ENCODE measurements at places on chromosomes 11 and 22. TPM values are rescaled to one million over a fixed set of nuclear protein-coding genes. Genes with fewer than 3 reads are reported as not detected.

GRCh38 chr11:33877038-33877437, 14.8 kb downstream of the LMO2 start:
- peaks cover 63% of the 10 kb centered on the region for H3K27me3 ChIP-seq
- no peak overlapping the region for H3K27ac ChIP-seq
- DNase-seq: no peak
- no peaks in the 10 kb centered on the region for H3K36me3 ChIP-seq

DNA sequence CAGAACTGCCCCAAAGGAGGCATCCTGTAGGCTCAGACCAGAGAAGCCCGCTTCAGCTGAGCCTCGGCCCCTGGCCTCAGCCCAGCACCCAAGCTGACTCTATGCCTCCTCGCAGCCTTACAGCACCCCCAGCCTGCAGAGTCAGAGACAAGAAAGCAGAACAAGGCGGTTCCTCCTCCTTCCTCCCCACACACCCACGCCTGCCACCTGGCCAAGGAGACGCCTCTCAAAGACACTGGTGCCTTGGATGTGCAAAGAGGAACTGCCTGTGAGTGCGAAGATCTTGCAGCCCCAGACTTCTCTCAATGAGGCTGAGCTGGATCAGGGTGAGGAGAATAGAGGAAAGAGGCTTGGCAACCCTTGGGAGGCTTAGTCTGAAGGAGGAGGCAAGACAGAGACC, 60.2 kb downstream of the PDE2A start:
- no peak for DNase-seq
- H3K4me1 ChIP-seq: no peaks in the 10 kb centered on the region
- no peak overlapping the region for H3K4me3 ChIP-seq
- no peaks in the 10 kb centered on the region for H3K36me3 ChIP-seq

GRCh38 chr11:132604431-132604830, 927.9 kb downstream of the OPCML start:
- H3K4me1 ChIP-seq: peaks cover 5% of the 10 kb centered on the region
- H3K4me3 ChIP-seq: no peak overlapping the region
- no peak for DNase-seq
- no peak overlapping the region for H3K27ac ChIP-seq

DNA sequence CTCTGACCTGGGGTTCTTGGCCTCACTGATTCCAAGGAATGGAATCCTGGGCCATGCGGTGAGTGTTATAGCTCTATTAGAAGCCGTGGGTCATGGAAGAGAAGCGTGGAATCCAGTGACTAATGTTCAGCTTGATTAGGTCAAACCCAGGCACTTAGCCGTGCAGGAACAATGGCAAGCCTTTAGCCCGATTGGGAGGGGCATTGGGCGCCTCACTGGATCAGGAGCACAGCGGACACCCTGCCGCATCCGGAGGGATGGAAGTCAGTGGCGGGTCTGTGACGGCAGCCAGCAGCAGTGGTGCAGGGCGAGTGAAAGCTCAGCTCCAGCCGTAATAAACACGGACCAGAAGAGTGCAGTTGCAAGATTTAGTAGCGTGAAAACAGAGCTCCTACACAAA, 20.5 kb upstream of the SLC17A6 start:
- no peaks in the 10 kb centered on the region for H3K27me3 ChIP-seq
- no peak overlapping the region for H3K27ac ChIP-seq
- no peaks in the 10 kb centered on the region for H3K36me3 ChIP-seq
- H3K4me1 ChIP-seq: no peaks in the 10 kb centered on the region
- H3K4me3 ChIP-seq: no peak overlapping the region

- no peaks in the 10 kb centered on the region for H3K27me3 ChIP-seq
- H3K4me3 ChIP-seq: no peak overlapping the region
- no peak overlapping the region for H3K27ac ChIP-seq
- peaks cover 3% of the 10 kb centered on the region for H3K36me3 ChIP-seq
Measured at GRCh38 chr11:100769617-100770016, 82.5 kb downstream of the ARHGAP42 start.

DNA sequence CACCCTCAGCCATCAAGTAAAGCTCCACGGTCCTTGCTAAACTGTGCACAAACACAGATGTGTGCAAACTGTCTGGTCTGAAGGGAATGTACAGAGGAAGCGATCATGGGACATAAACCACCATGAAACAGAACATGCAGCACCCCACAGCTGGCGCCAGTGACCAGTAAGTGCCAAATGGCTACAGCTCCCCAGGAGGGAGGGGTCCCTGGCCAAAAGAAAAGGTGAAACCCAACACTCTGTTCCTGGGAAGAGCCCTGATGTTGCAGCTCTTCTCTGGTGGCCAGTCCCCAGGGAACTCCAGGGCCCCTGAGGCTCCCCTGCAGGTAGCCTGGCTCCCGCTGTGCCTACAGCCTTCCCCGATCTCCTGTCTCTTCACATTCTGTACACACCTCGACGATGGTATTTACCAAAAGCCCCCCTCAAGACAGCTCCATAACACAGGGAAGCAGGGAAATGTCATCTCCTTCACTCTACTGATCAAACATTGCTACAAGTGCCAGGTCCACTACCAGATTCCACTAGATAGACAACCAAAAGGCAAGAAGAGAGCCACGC, 2.9 kb downstream of the DGCR6L start:
- no peaks in the 10 kb centered on the region for H3K27me3 ChIP-seq
- peaks cover 14% of the 10 kb centered on the region for H3K4me1 ChIP-seq
- DNase-seq: no peak
- no peaks in the 10 kb centered on the region for H3K36me3 ChIP-seq
- no peak overlapping the region for H3K4me3 ChIP-seq

- no peak overlapping the region for H3K4me3 ChIP-seq
- no peak for DNase-seq
- H3K27ac ChIP-seq: no peak overlapping the region
- H3K4me1 ChIP-seq: no peaks in the 10 kb centered on the region
- H3K36me3 ChIP-seq: no peaks in the 10 kb centered on the region
Measured at GRCh38 chr11:6307876-6308275, 12.4 kb downstream of the CAVIN3 start.

The OR52I2 gene
- total RNA-seq: not detected

GRCh38 chr22:48798281-48799226, 1029.1 kb downstream of the BRD1 start:
- no peak overlapping the region for H3K27ac ChIP-seq
- DNase-seq: no peak
- H3K4me1 ChIP-seq: peaks cover 2% of the 10 kb centered on the region
- H3K27me3 ChIP-seq: no peaks in the 10 kb centered on the region
- H3K36me3 ChIP-seq: no peaks in the 10 kb centered on the region
- H3K4me3 ChIP-seq: no peak overlapping the region

The ZW10 gene
- total RNA-seq: 22.8 TPM

- H3K27me3 ChIP-seq: peaks cover 75% of the 10 kb centered on the region
- no peaks in the 10 kb centered on the region for H3K36me3 ChIP-seq
- H3K4me1 ChIP-seq: peaks cover 4% of the 10 kb centered on the region
Measured at GRCh38 chr11:131691181-131692041, 321.0 kb downstream of the NTM start.

GRCh38 chr22:20562607-20563465, 55.4 kb downstream of the MED15 start:
- peaks cover 29% of the 10 kb centered on the region for H3K36me3 ChIP-seq
- DNase-seq: no peak
- H3K4me3 ChIP-seq: no peak overlapping the region
- H3K27me3 ChIP-seq: no peaks in the 10 kb centered on the region

GRCh38 chr11:116601814-116602636, 170.8 kb downstream of the BUD13 start:
- H3K27ac ChIP-seq: no peak overlapping the region
- DNase-seq: no peak
- no peak overlapping the region for H3K4me3 ChIP-seq
- peaks cover 3% of the 10 kb centered on the region for H3K4me1 ChIP-seq
- H3K27me3 ChIP-seq: peaks cover 52% of the 10 kb centered on the region

GRCh38 chr11:66834539-66834845, 8.7 kb upstream of the RCE1 start:
- no peak overlapping the region for H3K4me3 ChIP-seq
- H3K4me1 ChIP-seq: peaks cover 9% of the 10 kb centered on the region

GRCh38 chr11:8309862-8310261, 46.2 kb upstream of the LMO1 start:
- H3K4me1 ChIP-seq: no peaks in the 10 kb centered on the region
- no peak overlapping the region for H3K4me3 ChIP-seq
- DNase-seq: no peak
- no peaks in the 10 kb centered on the region for H3K36me3 ChIP-seq
- H3K27me3 ChIP-seq: peaks cover 11% of the 10 kb centered on the region
